RCC 7860 (cell line): ENCODE measurements at places on chromosomes 4 and X.
A peak's percentile ranks its signal among the peaks of the same experiment; 100 is the strongest.

DNA sequence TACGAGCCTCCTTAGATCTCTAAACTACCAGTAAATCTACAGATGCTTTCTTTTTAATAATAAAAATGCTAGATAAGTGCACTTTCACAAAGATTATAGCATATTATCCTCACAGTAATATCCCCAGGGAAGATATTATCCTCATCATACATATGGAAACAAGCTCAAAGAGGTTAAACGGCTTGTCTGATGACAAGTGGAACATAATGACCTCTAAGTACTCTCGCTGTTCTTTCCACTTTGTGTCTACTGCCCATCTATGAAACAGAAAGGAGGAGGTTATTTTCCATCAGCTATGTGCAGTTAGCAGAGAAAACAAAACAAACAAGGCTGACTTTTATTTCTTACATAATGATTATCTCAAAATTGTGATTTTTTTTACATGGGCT is 42.8 kb upstream of the PRDM8 start:
- DNase-seq = no peak

DNA sequence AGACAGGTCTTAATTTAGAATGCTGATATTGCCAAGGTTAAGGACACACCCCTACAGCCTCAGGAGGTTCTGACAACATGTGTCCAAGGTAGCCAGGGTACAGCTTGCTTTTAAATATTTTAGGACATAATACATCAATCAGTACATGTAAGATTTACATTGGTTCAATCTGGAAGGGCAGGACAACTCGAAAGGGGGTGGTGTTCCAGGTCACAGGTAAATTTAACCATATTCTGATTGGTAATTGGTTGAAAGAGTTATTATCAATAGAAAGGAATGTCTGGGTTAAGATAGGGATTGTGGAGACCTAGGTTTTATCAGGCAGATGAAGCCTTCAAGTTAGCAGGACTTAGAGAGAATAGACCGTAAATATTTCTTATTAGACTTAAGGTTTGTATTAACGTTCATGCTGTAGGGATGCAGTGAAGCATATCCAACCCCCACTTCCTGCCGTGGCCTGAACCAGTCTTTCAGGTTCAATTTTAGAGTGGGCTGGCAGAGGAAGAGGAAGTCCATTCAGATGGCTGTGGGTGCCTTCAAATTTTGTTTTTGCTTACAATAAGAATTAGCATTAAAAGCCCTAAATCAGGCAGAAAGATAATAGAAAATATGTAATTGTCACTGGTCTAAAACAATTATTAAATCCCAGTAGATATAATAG is 136.5 kb upstream of the GALNTL6 start:
- DNase-seq = no peak

DNA sequence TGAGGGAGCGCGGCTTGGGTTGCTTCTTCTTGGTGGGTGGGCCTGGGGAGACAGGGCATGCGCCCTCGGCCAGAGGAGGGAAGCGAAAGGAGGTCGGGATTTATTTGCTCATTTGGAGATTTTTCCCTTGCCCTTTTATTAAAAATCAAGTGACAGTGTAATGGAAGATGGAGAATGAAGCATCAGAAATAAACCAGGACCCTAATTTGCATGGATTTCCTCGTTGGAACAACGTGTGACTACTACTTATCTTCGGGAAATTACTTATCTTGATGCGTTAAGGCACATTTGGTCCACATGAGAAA is 709 bp upstream of the CLOCK start:
- peak; percentile 35 for DNase-seq

GRCh38 chr4:35800669-35801068 is 443.6 kb downstream of the ARAP2 start:
- no peak for DNase-seq

DNA sequence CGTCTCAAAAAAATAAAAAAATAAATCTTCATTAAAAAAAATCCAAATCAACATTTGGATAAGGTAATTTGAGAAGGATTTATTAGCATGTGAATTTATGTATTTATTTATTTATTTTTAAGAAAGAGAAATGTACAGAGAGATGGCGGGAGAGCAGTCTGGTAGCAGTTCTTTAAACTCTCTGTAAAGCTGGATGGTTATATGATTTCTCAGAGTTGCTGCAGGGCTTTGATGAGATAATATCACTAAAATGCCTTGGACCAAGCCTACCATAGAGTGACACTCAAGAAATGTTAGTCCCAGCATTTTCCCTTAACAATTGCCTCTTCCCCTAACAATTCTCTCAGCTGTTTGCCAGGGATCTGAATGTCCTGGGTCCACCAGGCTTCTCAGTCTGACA is 103.4 kb upstream of the LNX1 start:
- no peak for DNase-seq

- DNase-seq = peak; percentile 100
Measured at GRCh38 chr4:16140879-16141249, 57.0 kb upstream of the PROM1 start.

GRCh38 chr4:169715826-169716225 is 41.9 kb downstream of the HPF1 start:
- no peak for DNase-seq

GRCh38 chr4:45502471-45502870 is 621.4 kb downstream of the GABRG1 start:
- DNase-seq = no peak

DNA sequence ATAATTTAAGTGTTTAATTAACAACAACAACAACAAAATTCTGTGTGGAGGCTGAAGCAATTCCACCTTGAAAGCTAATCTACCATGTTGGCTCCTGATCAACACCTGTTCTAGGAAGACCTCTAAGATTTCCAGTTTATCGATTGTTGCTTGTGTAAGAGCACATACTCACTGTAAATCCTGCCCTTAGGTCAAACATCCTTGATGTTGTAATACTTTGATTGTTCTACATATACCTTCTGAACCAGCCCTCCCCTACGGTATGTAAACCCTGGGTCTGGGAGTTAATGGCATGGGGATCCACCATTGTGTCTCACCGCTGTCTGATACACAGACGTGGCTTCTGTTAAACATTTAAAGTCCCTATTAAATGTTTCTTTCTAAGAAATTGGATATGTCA is 73.2 kb downstream of the RASL11B start:
- DNase-seq = no peak

- DNase-seq = no peak
Measured at GRCh38 chr4:148103597-148104355, 338.4 kb downstream of the NR3C2 start.

DNA sequence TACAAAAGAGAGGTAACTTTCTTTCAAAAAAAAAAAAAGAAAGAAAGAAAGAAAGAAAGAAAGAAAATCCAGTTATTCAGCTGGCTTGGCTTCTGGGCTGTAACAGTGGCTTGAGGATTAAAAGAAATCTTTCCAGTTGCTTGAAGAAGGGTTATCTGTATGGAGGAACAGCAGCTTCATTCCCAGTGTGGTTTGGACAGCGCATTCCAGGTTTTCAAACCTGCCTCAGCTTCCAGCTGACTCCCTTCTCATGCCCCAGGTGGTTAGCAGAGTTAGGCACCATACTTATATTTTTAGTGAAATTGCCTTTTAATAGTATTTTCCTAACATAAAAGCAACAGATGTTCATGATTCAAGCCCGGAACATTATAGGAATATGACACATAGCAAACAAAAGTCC is 48.6 kb downstream of the TMEM164 start:
- no peak for DNase-seq

- DNase-seq = no peak
Measured at GRCh38 chrX:15468036-15468435, 25.1 kb downstream of the PIR start.

DNA sequence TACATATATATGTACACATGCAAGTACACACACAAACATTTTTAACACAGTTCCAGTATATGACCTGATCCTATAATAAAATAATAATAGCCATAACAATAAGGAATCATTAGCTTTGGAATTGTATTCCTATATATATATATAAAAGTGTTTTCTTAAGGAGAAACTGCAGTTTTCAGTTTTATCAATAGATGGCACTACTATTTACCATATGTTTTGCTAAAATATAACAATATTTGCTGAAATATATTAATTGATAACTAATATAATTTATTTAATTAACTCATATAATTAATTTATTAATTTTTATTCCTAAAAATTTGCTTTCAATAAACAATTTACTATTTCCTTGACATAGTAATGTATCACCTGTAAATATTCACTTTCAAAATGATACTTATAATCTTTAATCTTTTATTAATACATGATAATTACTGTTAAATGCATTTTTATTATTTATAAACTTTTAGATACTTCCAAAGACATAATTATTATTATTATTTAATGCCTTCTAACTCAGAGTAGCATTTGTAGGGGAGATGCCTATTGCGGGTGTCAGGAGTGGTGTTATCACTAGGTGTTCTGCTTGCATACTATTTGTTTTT is 599.5 kb downstream of the FSTL5 start:
- DNase-seq = peak; percentile 6

DNA sequence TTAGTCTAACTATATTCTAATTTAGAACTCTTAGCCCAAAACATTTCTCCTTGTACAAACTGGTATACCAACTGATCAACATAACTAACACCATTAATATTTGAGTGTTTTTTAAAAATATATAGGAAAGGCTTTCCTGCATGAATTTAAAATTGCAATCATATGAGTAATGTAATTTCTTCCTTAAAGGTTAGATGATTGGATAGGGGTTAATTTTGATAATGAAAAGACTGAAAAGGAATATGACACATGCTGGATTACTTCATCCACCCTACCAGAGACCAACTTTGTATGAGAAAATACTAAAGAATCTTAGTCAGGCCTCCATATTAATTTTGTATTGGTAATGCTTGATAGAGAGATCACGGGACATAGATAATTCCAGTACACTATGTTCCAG is 25.1 kb upstream of the PLS3 start:
- DNase-seq = no peak

DNA sequence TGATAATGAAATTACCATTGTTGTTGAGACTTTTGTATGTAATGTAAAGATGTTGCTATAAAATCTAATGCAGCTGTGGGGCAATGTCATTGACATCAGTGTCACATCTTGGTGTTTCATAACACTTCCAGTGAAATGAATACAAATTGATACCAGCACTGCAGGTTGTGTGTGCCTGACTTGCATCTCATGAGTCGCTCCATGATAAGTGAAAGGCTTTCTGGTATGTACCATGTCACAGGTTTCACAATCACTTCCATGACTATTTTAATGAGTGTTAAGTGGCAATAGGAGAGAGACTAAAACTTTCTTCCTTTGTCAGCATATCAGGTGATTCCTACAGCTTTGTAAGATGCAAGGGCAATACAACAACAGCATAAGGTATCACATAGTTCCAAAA is 94.4 kb downstream of the ABCB7 start:
- DNase-seq = no peak

GRCh38 chr4:180598281-180598680 is 1644.9 kb upstream of the TENM3 start:
- peak; percentile 5 for DNase-seq

DNA sequence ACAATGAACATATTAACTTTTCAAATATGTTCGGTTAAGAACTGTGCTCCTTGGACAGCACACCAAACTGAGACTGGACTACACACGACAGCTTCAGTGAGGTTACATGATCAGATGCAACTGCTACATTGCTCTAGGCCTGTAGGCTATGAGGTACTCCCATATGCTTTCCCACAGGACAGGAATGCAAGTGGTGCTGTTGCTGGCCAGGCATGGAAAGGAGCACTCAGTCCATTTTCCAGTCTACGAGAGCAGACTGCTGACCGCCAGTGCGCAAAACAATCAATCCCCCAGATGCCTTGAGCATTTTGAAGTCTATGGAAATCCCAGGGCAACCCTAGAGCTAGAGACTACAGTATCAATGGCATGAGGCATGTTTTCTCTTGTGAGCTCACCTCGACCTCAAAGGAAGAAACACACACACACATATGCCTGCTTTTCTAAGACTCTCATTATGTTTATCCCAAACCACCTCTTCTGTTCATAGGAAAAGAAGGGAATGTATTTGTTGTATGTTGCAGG is 70.8 kb upstream of the SPP1 start:
- DNase-seq = no peak

DNA sequence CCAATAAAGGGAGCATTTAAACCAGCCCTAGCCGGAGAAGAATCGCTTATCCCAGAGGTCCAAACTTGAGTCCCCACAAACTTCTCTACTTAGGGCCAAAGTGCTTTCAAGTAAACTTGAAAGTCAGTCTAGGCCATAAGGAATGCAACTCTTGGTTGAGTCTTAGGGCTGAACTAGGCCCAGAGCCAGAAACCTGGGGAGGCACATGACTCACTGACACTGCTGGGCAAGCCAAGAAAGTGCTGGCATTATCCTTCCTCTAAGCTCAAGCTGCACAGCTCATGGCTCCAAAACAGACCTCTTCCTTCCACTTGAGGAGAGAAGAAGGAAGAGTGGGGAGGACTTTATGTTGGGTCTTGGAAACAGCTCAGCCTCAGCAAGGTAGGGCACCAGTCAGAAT is 1257.3 kb upstream of the DIAPH2 start:
- DNase-seq = peak; percentile 9

- DNase-seq = no peak
Measured at GRCh38 chr4:18198653-18199052, 177.1 kb upstream of the LCORL start.

- no peak for DNase-seq
Measured at GRCh38 chrX:154096140-154097002, 1.1 kb downstream of the MECP2 start.

GRCh38 chr4:184732126-184732525 is 1.8 kb downstream of the CENPU start:
- DNase-seq = no peak

DNA sequence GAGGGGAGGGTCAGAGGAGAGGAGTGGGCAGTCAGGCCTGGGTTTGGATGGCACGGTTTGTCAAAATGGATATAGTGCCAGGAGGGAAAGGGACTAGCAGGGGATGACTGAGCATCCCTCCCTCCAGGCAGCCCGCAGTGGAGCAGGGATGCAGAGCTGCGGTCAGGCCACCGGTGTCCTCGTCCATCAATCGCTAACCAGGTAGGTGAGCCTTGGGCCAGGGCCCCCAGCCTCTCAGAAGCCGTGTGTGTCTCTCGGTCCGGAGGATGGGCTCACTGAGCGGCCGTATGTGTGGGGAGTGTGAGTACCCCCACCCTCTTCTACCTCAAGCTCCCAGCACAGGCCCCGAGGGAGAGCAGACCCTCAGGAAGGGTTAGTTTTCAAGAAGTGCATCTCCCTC is 538 bp upstream of the CYTL1 start:
- DNase-seq = no peak

DNA sequence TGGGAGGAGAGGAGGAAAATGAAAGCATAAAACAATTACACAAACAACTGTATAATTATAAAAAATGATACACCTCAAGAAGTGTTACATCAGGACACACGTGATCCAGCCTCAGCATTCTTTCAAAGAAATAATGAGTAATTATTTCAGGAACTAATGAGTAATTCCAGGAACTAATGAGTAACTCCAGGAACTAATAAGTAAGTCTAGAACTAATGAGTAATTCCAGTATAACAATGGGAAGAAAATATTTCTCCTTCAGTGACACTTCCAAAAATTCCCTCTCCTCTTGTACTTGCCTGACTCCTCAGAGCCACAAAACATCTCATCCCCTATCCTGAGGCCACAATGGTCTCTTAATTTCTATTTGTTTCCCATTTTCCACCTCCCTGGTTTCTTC is 63.5 kb upstream of the COL25A1 start:
- DNase-seq = no peak
